Omental fat pad (tissue), 4 donors: ENCODE measurements at places on chromosomes 7 and 10. TPM values are rescaled to one million over a fixed set of nuclear protein-coding genes. Genes with fewer than 3 reads are reported as not detected.

The HMX2 gene
- total RNA-seq, result not detected

DNA sequence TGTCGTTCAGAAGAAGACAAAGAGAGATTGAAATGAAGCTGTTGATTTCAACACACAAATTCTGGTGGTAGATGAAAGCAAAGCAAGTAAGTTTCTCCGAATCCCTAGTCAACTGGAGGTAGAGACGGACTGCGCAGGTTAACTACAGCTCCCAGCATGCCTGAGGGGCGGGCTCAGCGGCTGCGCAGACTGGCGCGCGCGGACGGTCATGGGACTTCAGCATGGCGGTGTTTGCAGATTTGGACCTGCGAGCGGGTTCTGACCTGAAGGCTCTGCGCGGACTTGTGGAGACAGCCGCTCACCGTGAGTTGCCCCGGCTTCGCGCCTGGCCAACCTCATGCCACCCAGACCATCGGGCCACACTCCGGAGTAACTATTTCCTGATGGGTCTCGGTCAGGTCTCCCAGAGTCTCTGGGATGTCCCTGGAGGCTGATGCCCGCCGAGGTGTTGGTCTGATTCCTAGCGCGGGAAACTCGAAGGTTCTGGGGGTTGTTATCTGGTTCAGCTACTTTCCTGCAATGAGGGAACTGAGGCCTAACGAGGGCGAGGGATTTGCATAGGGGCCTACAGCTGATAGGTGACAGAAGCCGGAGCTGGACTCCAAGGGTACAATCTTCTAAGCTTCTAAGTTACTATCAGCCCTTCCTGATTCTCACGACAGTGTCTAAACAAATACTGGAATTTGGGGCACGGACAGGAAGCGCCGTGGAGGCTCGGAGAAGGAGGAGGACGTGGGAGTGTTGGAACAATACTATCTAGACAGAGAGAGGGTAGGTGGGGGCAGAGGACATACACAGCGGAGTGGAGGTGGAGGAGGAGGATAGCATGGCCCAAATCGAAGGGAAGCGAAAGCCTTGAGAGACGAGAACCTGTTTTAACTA is at the start of gene RPP30:
Gene RPP30, plus strand, starts transcription at position 209 of the 882 bp plus-strand sequence. Its CDS starts 13 bp downstream, at position 222.
- peak; percentile 63 for DNase-seq

DNA sequence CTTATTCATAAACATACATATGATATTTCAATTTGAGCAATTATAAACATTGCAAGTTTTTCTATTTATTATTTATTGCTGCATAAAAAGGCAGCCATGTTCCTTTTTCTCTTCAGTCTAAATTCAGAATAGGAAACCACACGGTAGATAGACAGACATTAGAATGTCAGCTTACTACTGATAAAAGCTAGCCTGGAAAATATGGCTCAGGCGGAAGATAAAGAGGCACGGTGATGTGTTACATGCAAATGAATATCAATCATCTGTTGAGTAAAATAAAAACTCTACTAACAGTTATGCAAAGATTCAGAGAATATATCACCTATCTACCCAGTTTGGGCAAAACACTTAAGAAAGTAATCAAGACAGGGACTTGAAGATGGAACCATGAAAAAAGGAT is 73.5 kb upstream of the PDSS1 start:
- no peak for DNase-seq

The RSPH10B gene
- total RNA-seq, result 0.24 TPM

GRCh38 chr7:20794676-20795075 is 8.0 kb upstream of the SP8 start:
- no peak for DNase-seq

- no peak for DNase-seq
Observed at GRCh38 chr10:35426657-35427056, 90.3 kb downstream of the CCNY start.

DNA sequence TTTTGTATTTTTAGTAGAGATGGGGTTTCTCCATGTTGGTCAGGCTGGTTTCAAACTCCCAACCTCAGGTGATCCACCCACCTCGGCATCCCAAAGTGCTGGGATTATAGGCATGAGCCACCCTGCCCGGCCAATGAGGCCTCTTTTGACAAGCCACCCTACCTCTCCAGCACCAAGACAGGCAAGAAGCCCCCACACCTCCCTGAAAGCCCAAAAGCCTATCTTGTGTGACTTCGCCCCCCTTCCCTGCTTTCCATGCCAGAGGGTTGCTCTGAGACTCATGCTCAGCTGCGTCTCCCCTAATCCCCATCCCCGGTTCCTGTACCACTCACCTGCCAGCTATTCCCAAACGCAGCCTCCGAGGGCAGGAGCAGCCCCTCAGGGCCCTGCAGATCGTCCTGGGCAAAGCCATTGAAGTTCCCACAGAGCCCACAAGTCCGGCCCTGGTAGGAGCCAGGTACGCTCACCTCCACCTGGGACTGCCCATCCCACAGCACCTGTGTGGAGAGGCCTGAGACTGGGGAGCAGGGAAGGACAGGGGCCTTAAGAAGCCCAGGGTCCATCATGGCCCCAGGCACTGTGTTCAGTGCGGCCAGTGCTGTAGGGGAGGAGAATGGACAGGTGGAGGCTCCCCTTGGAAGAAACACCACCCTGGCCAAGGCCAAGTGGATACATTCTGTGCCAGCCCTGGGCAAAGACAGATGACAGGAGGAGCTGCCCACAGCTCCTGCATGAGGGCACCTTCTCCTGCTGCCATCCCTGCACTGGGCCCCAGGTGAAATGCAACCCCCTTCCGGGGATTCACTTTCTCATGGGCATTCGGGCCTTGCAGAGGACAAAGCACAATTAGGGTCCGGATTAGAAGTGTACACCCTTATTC is 15.8 kb downstream of the ATP6V1F start:
- no peak for DNase-seq

The GNGT1 gene
- not detected for total RNA-seq

The FAM180A gene
- total RNA-seq, result 16.1 TPM

DNA sequence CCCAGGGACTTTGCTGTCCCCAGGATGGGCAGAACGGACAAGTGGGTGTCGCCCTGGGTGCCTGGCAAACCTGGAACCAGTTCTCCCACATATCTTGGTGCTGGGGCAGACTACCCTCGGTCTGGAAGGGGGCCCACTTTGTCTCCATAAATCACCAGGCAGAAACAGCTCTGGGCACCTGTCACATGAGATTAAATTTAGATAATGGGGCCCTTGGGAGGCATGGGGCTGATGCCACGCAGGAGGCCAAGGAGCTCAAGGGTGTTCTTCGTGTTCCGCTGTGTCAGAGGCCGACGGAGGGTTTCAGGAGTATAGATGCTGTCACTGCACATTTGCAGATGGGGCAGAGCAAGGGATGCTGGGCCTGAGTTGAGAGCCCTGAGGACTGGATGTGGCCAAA is 72.7 kb downstream of the TMEM130 start:
- no peak for DNase-seq

- no peak for DNase-seq
Observed at GRCh38 chr10:3932597-3933375, 147.8 kb upstream of the KLF6 start.

The GLRX3 gene
- 54.2 TPM for total RNA-seq

- DNase-seq, result no peak
Observed at GRCh38 chr7:19920705-19921104, 147.3 kb upstream of the TMEM196 start.

- no peak for DNase-seq
Observed at GRCh38 chr10:94066411-94066810, 72.7 kb downstream of the PLCE1 start.

- no peak for DNase-seq
Observed at GRCh38 chr7:105723572-105723971, 142.3 kb upstream of the EFCAB10 start.

- no peak for DNase-seq
Observed at GRCh38 chr7:11625669-11626068, 206.3 kb downstream of the THSD7A start.

- no peak for DNase-seq
Observed at GRCh38 chr10:116115036-116115641, 157.9 kb downstream of the GFRA1 start.

- DNase-seq, result no peak
Observed at GRCh38 chr10:48465860-48466521, 138.9 kb downstream of the ARHGAP22 start.

DNA sequence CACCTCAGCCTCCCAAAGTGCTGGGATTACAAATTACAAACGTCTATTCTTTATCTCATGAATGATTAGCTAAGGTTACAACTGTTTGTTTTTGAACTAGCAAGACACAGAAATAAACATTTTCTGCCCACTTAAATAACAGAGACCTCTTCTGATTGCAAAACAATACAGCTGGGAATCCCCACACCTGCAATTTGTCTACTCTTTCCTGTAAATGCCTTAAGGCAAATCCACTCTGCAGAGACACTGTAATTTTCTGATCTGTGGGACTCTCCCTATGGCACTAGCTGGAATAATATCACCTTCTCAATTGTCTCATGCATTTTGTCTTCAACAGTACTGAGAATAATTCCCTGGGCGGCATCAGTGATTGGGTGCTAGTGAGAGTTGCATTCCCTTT is 149.3 kb upstream of the FAM3C start:
- no peak for DNase-seq

The SPDYE3 gene
- not detected for total RNA-seq

The GPR15LG gene
- not detected for total RNA-seq

GRCh38 chr10:30432622-30433305 is 1.2 kb upstream of the MAP3K8 start:
- DNase-seq, result no peak

The NODAL gene
- total RNA-seq, result not detected

The ADAP1 gene
- total RNA-seq, result 6.7 TPM

- DNase-seq, result no peak
Observed at GRCh38 chr7:101108330-101108857, 18.5 kb upstream of the SERPINE1 start.

GRCh38 chr7:12713625-12714378 is 26.4 kb downstream of the ARL4A start:
- no peak for DNase-seq

- no peak for DNase-seq
Observed at GRCh38 chr7:55377162-55377817, 12.2 kb downstream of the LANCL2 start.

The FAM25G gene
- not detected for total RNA-seq

DNA sequence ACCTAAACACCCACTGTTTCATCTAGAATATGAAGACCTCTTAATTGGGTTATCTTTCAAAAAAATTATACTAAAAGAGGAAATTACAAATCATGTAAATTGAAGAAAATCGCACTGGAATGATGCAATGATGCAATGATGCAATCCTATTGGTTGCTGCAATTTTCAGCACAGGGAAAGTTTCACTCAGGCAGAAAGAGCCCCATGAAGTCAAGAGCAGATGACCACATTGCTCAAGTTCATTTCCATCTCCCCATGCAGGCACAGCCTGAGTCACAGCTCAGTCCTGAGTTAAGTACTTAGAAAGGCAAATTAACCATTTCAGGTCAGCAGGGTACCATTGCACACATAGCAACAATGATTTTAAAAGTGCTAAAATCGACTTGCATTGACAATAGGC is 180.3 kb upstream of the MYO3A start:
- no peak for DNase-seq

GRCh38 chr10:88256886-88257285 is 326.2 kb downstream of the RNLS start:
- no peak for DNase-seq

- DNase-seq, result no peak
Observed at GRCh38 chr7:19919261-19920095, 146.1 kb upstream of the TMEM196 start.

DNA sequence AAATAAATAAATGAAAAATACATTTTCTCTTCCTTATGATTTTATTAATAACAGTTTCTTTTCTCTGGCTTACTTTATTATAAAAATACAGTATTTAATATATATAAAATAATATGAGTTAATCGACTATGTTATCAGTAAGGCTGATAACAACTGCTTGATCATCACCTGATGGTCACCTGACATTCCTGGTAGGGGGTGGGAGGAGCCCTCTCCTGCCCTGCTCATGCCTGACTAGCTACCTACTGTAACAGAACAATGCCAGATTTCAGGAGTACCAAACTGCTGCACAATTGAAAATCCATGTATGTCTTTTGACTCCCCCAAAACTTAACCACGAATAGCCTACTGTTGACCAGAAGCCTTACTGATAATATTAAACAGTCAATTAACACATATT is 1.3 kb upstream of the APBB1IP start:
- DNase-seq, result no peak

GRCh38 chr7:7641129-7641663 is 644 bp downstream of the UMAD1 start:
- no peak for DNase-seq

- no peak for DNase-seq
Observed at GRCh38 chr10:88883448-88883809, 3.4 kb downstream of the STAMBPL1 start.

The AGMO gene
- 2.2 TPM for total RNA-seq

DNA sequence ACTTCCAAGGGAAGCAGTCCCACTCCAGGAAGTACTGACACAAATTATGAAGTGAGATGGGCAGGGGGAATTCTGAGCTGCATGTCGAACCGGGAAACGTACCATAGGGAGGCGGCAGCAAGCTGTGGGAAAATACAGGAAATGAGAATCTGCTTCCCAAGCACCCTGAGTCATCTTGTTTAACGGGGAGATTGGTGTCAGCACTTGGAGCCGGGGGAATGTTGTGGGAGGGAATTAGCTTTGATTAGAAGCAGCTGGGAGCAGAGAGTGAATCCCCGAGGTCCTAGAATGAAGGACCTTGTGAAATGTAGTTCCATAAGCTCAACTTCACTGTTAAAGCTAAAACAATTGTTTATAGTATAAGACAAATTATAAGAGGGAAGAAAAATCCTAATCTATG is 141.4 kb upstream of the PRKCQ start:
- DNase-seq, result no peak
